ENCODE measurements at places on chromosomes 2 and 18.

DNA sequence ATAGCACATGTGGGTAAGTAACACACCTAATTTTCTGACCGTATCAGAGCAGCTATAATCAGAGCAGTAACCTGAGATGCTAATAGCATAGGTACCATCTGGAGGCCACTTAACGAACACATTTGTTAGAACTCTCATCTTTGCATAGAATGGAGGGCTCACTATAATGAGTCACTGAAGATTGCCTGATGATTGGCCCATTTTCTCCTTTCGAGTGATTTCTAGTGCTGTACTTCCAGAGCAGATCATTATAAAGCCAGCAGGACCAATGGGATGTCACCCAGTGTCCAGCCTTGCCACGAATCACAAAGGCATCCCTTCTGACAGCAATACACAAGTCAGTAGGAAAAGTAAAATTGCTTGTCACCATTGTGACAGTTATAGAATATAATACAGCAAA, 81.7 kb upstream of the REV1 start:
- DNase-seq: no peak

- no peak for DNase-seq
Measured at GRCh38 chr2:29878898-29879297, 42.5 kb downstream of the ALK start.

- DNase-seq: peak; percentile 58
Measured at GRCh38 chr2:191166111-191166755, 15.4 kb upstream of the STAT4 start.

GRCh38 chr2:237418300-237418699, 4.3 kb upstream of the COL6A3 start:
- no peak for DNase-seq

DNA sequence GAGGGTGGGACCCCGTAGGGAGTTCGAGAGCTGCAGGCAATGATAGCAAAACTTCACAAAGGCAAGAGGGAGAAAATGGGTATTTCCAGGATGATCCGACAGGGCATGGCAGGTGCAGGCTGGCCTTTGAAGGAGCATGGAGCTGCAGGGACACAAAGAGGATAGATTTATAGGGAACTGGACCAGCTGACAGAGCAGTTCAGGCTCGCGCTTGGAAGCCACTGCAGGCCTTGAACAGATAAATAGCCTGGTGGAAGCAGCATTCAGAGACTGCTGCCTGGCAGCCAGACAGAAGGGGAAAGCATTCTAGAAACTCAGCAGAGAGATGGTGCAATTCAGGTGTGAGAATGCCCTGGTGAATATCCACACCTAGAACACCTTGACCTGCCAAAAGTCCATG, 29.3 kb upstream of the CREG2 start:
- DNase-seq: no peak

DNA sequence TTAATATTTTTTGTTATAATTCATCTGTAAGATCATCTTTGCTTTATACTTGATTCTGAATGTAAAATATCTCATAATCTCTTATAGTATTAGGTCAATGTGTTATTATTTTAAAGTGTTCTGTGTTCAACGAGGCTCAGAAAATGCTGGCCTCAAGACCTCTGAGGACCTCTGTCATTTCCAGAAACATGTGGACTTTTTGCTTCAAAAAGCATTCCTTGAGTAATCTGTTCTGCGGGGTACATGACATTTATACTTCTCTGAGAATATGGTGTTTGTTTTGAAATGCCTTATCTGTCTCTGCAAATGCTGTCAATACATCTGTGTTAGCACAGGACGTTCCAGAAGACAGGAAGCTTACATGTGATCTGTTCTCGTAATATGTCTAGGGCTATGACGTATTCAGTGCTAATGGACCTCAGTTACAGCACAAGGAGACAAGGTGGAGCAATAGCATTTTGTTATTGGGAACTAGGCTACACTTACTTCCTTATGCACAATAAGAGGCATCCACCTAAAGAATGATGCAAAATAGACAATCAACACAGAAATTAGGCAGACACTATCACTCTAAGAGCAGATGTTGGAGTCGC, 37.6 kb upstream of the IL1RL1 start:
- no peak for DNase-seq

DNA sequence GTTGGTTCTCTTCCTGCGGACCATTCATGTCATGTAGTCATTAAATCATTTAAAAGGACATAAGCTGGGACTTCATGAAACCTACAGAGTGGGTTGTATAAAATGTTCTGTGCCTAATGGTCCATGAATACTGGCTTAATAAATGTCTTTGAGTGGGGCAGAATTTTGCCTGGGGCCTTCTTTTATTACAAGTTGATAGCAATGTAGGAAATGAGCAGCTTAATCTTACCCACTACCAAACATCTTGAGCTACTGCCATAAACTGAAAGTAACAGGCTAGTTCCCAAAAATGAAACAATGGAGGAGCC, 130.9 kb downstream of the TMEM17 start:
- no peak for DNase-seq

GRCh38 chr2:224734949-224735348, 18.8 kb upstream of the CCDC195 start:
- DNase-seq: no peak

DNA sequence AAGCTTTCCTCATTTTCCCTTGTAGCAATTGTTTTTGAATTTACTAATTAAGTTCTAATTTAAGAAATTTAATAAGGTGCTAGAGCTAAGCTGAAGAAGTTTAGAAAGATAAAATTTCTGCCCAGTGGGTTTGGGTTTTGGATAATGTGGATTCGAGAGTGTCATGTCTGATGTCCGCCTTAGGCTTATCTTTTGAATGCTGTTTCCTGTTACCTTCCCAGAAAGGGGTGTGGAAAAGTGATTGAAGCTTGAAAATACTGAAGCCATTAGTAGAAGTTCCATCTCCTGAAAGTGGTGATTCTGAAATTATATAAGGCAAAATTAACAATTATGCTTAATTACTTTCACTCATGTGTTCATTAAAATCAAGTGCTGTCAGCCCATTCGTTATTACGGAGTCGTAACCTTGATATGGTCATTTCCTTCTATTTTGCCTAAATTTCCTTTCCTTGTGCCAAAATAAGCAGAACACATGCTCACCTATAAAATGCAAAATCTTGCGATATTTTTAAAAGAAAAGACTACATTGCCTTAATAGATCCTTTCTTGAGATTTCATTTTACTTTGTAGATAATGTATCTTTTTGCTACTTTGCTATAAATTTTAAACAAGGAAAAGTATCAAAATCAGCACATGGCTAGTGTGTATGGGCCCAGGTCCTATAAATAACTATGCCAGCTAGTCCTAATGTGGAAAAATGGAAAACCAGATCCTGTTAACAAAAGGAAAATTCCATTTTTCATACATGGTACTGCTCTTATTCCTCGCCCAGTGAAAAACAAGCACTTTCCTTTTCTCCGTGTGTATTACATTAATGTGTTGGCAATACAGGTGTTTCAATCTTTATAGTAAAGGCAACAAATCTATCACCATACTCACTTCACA, 97.3 kb downstream of the ICOS start:
- DNase-seq: no peak

GRCh38 chr18:63197246-63197869, 122.2 kb downstream of the BCL2 start:
- no peak for DNase-seq

DNA sequence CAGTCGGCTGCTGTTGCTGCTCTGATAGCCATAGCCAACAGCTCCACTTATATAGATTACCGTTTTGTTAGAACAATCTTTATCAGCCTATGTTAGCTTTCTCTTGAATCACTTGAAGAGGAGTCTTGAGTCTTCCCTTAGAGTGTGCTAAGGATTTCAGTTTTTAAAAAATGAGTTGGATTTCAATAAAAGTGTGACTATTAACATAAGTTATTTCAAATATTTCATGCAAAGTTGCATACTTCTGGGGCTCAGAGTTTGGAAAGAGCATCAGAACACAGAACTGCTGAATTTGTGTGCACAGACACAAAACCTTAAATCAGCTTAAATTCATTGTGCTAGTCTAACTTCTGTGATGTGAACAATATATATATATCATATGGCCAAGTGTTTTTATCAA, 174.7 kb downstream of the MTX2 start:
- DNase-seq: no peak

- no peak for DNase-seq
Measured at GRCh38 chr2:69634196-69634821, 9.2 kb downstream of the AAK1 start.

- peak; percentile 50 for DNase-seq
Measured at GRCh38 chr18:77133835-77134496, 1.4 kb upstream of the MBP start.

- no peak for DNase-seq
Measured at GRCh38 chr2:44798139-44798659, 143.3 kb upstream of the SIX3 start.

Data from eye (tissue), 1 donor.